ENCODE measurements at places on chromosomes 6 and 20. TPM values are rescaled to one million over a fixed set of nuclear protein-coding genes. Genes with fewer than 3 reads are reported as not detected.

DNA sequence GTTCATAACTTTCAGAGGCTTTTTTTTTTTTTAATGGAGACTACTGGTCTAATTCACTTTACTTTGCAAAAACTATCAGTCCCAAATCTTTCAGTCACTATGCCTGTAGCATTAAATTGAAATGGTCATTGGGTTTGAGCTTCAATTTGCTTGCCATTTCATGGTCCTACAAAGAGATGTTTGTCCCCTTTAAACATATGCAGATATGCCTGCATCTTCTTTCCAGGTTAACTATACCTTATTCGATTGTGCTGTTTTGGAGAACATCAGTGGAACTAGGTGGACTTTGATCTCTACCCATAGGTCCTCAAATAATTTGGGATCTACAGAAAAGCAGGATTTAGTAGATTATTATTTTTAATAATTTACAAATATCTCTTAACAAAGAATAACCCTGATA, 4.6 kb downstream of the POU3F2 start:
- no peak for DNase-seq

- no peak for DNase-seq
Observed at GRCh38 chr6:118017301-118017848, 110.3 kb downstream of the SLC35F1 start.

- DNase-seq = no peak
Observed at GRCh38 chr6:107624541-107624940, 134.6 kb downstream of the SOBP start.

DNA sequence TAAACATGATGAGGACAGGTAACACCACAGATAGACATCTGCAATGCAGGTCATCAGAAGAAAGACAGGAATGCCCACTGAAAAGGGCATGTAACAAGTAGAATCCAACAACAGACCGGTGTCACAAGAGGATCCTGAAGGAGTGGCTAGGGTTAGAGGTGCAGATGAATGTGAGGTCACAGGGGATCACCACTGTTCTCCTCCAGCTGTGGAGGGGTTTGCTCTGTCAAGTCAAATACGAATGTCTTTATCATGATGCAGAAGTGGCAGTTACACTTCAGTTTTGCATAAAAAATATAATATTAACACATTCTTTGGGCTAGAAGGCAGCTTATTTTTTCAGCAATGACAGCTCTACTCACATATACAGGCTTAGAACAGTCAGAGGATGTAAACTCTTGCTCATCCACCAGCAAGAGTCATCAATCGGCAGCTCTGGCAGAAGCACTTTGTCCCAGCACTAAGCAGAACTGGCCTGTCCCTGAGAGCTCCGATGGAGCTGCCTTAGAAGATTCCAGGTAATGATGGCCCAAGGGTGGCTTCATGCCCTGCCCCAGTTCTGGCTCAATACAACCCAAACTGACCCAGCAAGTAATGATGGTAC, 130.4 kb upstream of the TRAF3IP2 start:
- no peak for DNase-seq

GRCh38 chr20:25097498-25097897, 15.6 kb upstream of the VSX1 start:
- no peak for DNase-seq

DNA sequence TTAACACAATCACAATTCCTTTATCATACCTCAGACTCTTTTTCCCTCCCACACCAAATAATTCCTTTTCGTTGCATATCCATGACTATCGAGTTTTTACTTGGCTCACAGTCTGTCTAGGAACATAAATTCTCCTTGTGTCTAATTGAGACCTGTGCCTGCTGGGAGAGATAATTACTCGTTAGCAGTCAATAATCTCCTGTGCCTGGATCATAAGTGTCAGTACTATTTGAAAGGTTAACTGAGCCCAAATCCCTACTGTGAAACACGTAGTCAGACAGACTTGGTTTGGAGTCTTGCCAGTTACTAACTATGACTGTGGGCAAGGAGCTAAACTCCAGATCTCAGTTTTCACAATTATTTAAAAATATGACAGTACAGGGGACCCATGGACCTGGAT, 5.7 kb upstream of the CTNNBL1 start:
- no peak for DNase-seq

- peak; percentile 12 for DNase-seq
Observed at GRCh38 chr20:62524505-62524911, 48.7 kb upstream of the GATA5 start.

- DNase-seq = peak; percentile 80
Observed at GRCh38 chr20:44911264-44911921, 1.5 kb downstream of the PABPC1L start.

DNA sequence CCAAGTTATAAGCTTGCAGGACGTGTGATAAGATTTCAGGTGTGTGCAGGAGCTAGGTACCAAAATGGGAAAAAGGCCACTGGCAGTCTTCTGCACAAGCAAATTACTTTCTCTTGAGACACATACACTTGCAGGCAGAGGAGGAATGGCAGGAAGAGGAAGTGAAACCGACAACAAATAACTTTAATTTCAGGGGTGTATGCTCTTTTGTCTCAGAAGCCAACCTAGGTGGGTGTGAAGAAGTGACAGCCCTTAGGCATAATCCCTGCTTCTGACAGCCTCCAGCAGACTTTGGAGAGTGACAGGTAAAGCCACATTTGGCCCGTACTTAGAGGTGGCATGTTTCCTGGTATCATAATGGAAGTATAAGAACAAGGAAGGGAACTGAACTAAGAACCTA, 118.8 kb upstream of the TRAF3IP2 start:
- no peak for DNase-seq

- DNase-seq = no peak
Observed at GRCh38 chr6:25053875-25054371, 118.2 kb upstream of the RIPOR2 start.

- no peak for DNase-seq
Observed at GRCh38 chr20:14470977-14471661, 133.7 kb upstream of the FLRT3 start.

GRCh38 chr6:57024321-57024720, 22.2 kb upstream of the KIAA1586 start:
- no peak for DNase-seq

DNA sequence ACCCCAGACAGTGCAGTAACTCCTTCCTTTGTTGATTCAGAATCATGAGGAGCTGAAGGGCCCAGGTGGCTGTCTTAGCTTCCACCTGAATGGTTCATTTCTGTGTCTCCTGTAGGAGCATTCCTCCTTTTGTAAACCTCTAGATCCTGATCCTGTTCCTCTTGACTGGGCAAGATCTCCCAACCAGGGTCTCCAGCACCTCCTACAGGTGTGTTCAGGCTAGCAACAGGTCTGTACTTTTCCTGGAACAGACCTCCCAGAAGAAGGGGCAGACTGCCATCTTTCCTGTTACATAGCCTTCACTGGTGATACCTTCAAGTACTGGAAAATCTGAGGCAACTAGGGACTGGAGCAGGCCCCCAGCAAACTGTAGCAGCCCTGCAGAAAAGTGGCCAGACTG, 35.2 kb downstream of the HLA-B start:
- peak; percentile 33 for DNase-seq

- no peak for DNase-seq
Observed at GRCh38 chr20:52996130-52996529, 24.0 kb downstream of the TSHZ2 start.

- no peak for DNase-seq
Observed at GRCh38 chr6:113082745-113083144, 735.6 kb downstream of the RFPL4B start.

DNA sequence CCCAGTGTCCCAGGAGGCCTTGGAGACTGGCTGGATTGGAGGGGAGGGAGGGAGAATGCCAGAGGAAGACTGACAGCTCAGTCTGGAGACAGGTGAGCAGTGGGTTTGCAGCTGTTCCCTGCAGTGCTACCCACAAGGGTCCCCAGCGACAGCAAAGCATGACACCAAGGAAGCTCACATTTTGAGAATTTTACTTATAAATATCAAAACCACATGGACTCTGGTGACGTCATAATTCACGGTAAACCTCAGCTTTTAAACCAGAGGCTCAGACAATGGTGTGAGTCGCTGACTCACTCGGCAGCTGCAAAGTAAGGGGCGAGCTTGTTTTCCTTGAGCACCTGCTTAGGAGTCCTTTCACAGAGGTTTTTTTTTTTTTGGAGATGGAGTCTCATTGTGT, 65.2 kb downstream of the THBS2 start:
- DNase-seq = no peak

DNA sequence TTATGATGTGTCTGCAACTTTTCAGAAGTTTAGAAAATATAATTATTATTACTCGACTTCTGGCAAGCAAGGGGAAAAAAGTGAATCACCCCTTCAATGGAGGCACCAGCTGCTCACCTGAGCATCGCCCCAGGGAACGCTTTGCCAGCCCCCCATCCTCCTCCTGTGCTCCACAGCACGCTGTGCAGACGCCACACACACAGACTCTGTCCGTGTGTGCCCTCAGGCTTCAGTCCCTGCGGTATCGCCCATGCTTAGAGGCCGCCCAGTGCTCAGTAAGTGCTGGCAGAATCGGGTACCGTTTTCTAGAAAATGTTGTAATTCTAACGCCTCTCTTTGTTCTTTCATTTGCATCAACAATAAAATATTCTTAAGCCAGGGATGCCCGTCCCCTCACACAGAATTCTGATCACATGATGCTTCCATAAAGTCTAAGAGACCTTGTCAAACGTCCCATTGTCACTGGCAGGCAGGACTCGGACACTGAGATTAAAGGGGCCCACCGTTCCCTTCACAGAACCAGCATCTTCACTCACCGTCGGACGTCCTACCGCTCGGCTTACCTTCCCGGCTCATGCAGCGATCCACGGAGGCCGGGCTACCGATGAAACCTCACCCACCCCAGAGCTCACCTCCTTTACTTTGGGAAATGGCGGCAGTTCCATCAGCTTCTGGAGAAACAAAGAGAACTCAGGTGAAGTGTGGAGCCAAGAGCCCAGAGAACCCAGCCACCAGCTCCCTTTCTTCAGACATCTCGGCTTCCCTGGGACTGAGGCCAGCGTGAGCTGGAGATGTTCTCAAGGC, 105.5 kb downstream of the DLL1 start:
- no peak for DNase-seq

GRCh38 chr20:10609770-10610169, 64.0 kb downstream of the JAG1 start:
- DNase-seq = no peak

- DNase-seq = no peak
Observed at GRCh38 chr6:89657445-89658158, 19.1 kb upstream of the LYRM2 start.

The HEY2 gene
- total RNA-seq = 1.5 TPM

The ZNF335 gene
- total RNA-seq = 20.1 TPM

The IMPG1 gene
- not detected for total RNA-seq

The SEC23B gene
- total RNA-seq = 54.3 TPM

The NKX2-4 gene
- not detected for total RNA-seq

The SLC17A3 gene
- total RNA-seq = not detected

The ECHDC1 gene
- 102 TPM for total RNA-seq

Measured in mucosa of descending colon (tissue), 3 donors.